ENCODE measurements at places on chromosomes 5 and 9.

- DNase-seq: no peak
These were observed 335.2 kb downstream of the DTWD2 start for GRCh38 chr5:118653183-118653582.

DNA sequence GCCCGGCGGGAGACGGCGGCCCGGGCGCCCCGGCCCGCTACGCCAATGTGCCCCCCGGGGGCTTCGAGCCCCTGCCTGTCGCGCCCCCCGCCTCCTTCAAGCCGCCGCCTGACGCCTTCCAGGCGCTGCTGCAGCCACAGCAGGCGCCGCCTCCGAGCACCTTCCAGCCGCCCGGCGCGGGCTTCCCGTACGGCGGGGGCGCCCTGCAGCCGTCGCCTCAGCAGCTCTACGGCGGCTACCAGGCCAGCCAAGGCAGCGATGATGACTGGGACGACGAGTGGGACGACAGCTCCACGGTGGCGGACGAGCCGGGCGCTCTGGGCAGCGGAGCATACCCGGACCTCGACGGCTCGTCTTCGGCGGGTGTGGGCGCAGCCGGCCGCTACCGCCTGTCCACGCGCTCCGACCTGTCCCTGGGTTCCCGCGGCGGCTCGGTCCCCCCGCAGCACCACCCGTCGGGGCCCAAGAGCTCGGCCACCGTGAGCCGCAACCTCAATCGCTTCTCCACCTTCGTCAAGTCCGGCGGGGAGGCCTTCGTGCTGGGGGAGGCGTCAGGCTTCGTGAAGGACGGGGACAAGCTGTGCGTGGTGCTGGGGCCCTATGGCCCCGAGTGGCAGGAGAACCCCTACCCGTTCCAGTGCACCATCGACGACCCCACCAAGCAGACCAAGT lies 723 bp downstream of the SNX18 start:
- no peak for DNase-seq

DNA sequence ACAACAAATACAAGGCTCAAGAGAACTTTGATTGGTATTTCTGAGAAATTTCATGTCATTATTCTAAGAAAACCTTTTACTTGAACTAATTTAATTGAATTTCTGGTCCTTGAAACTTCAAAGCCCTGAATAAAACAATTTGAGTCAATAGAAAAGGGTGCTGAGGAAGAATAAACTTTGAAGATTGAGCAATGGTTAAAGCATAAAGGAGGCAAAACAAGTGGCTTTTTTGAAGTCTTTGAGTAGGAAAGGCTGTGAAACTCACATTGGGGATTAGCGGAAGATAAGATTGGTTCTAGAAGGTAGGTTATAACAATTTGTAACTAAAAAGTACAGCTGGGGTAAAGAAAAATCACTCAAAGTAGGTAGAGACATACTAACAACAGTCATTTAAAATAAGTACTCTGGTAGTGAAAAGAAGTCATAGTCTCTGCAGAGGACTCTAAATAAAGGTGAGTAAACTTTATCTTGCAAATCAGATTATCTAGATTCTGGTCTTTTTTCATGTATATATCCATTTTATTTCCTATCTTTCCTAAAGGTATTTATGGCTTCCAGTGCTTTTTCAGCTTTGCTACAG lies 6.4 kb upstream of the PLPP1 start:
- no peak for DNase-seq

DNA sequence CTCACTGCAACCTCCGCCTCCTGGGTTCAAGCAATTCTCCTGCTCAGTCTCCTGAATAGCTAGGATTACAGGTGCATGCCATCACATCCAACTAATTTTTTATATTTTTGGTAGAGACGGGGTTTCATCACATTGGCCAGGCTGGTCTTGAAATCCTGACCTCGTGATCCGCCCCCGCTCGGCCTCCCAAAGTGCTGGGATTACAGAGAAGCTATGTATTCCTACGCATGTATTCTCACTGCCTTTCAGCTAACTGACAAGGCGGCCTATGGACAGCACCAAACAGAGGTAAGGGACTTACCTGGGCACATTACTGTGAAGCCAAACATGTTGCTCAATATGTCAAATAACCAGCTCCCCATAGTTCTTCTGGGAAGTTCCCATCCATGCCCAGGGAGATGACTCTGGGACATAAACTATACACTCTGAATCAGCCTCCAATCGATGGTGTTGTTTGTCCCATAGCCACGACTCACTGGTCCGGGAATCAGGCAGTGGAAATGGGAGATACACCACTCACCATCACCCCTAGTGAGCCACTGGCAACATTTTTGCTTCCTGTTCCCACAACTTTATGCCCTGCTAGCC lies 114.6 kb downstream of the SYK start:
- no peak for DNase-seq

DNA sequence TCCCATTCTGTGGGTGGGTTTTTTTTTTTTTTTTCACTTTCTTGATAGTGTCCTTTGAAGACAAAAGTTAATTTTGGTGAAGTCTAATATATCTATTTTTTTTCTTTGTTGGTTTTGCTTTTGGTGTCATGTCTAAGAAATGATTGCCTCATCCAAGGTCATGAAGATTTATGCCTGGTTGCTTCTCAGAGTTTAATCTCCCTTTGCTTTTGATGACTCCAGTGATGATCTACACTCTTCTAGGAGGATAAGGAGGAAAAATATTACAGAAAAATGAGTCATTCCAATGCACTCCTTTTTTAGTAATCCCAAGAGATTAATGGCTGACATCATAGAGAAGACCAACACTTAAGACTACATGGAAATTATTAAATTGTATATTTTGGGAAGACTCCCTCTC lies 79.7 kb upstream of the ICE1 start:
- DNase-seq: no peak

DNA sequence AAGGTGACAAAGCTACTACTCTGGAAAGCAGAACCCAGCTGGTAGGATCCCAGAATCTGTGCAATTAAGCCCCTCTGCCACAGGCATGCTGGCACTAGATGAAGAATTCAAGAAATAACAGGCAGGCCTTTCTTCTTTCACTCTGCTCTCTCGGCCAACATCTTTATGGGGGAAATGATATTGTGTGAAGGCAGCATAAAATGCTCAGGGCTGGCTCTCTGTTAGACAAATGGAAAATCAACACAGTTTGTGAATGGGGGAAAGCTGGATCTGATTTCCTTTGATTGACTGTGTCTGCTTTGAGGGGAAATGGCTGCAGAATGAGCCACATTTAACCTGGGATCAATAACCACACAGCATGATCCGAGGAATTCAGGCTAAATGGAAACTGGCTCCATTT lies 29.1 kb upstream of the AKNA start:
- DNase-seq: no peak

DNA sequence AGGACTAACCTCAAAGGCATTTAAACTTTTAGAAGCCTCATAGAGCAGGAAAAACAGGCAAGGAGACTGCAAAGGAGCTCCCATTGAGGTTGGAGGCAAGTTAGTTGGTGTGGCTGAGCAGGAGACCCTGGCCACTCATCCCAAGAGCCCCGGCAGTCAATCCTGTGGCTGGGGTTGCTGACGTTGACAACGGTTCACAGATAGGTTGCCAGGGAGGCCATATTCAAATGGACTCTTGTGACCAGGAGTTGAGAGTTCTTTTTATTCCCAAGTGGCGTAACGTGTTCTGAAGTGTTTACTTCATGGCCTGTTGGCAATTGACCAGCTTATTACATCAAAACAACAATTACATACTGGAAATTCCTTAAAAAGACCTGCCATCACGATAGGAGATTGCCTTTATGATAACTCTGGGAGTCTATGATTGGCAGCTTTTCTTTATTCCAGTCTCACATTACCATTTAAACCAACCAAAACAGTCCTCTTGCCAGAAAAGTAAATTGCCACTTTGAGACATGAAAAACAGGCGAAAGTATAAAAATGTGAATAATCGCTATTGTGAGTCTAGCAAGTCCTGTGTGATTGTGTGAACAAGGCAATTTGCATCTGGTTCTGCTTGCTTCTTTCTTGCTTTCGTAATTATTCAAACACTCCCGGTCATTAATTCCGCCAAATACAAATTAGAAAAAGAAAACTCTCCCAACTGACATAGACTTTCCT lies 394.9 kb downstream of the MED10 start:
- DNase-seq: no peak

DNA sequence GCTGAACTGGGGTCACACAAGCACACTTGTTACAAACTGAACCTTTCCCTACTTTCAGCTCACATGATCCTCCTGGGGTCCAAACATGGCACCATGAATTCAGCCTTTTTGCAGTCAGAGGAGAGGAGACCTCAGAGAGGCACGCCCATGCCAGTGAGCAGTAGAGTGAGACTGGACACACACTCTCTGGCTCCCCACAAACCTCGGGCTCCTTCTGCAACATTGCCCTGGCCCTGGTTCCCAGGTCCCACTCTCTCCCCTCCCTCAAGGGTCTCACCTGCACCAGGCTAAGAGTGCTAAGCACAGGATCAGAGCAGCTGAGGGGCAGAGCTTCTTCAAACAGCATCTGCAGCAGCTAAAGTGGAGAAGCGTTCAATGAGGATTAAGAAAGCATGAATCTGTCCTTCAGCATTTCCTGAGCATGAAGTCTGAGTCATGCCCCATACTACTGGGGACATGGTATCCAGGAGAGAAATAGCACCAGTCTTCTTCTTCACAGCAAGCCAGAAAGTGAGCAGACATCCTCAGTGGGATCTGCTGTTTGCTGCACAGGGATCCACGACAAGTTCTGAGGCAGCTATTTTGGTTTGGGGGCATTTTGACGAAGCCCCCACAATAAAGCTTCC lies 27.2 kb downstream of the SLC35A4 start:
- no peak for DNase-seq

DNA sequence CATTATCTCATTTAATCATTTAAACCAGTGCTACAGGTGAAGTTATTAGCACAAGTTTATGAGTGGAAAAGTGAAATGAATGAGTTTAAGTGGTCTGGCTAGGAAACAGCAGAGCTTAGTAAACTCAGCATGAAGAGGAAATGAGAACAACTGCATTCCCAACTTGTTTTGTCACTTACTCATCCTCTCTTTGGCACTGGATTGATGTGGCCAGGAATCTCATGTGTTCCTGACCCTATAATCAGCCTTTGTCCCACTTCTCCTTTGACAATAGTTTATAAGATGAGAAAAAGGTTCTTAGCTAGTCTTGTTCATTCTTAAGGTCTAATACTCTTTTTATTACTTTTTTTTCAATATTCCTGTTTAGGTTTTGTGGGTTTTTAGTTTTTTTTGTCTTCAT lies 559.2 kb upstream of the TLE4 start:
- no peak for DNase-seq

- DNase-seq: no peak
These were observed 77.8 kb downstream of the SLC38A9 start for GRCh38 chr5:55634209-55634805.

DNA sequence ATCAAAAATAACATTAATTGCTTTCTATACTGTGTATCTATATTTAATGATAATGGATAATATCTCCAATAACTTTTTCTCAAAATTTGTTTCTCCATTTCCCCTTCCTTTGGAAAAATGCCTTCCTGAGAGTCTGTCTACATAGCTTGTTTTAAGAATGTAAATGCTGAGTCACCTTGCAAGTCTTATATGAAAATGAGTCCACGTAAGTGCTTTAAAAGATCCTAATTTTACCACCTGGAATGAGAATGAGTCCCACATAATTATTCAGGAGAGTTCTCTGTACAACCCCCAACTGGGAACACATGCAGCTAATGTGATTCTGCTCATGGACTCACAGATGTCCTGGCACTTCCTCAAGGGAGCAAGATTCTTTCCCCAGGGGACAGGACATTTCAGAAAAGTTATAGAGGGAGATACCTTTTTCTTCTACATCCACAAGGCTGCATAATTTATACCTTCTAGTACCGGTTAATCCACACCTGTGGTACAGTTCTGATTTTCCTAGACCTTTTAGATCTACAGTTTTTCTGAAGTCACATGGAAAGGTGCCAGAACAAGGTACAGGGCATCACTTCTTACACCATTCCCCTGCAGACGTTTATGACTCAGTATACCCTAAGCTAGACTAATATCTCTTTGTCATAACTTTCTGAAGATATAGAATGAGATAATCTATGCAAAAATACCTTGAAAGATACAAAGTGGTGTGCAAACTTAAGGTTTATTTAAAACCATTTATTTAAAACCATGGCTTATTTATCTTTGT lies 314.1 kb downstream of the CETN3 start:
- no peak for DNase-seq
